ENCODE measurements at places on chromosomes 5 and 9.

GRCh38 chr9:114861922-114862605, 56.2 kb upstream of the TNFSF15 start:
- DNase-seq: no peak

- no peak for DNase-seq
These were observed 384.8 kb upstream of the MEF2C start for GRCh38 chr5:89267788-89268187.

GRCh38 chr5:57207681-57208080, 33.8 kb downstream of the GPBP1 start:
- no peak for DNase-seq

DNA sequence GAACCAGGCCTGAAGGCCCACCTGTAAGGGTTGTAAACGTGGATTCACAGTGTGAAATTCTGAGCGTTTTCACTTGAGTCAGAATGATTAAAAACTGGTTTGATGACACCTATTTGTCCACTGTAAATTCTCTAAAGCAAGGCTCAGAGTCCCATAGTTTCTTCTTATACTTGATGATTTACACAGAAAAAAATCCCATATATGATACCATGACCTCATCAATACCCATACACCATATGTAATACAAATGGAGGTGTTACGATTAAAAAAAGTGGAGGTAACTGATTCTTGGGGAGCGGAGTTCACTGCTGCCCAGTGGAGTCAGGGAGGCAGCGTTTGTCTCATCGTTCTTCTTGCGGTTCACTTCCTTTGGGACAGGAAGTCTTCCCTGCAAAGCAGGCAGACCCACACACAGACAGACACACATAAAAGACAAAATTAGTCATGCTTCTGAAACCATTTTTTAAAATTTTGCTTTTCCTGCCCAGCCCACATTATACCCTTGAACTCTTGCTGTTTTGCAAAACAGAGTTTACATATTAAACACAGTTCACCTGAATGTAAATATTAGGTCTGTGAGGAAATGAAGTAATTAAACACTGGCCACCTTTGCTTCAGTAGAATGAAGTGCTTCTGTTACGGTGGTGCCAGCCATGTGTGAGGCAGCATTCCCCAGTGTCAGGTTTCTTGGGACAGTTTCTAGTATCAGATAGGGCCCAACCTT, 26.2 kb downstream of the NREP start:
- DNase-seq: no peak

DNA sequence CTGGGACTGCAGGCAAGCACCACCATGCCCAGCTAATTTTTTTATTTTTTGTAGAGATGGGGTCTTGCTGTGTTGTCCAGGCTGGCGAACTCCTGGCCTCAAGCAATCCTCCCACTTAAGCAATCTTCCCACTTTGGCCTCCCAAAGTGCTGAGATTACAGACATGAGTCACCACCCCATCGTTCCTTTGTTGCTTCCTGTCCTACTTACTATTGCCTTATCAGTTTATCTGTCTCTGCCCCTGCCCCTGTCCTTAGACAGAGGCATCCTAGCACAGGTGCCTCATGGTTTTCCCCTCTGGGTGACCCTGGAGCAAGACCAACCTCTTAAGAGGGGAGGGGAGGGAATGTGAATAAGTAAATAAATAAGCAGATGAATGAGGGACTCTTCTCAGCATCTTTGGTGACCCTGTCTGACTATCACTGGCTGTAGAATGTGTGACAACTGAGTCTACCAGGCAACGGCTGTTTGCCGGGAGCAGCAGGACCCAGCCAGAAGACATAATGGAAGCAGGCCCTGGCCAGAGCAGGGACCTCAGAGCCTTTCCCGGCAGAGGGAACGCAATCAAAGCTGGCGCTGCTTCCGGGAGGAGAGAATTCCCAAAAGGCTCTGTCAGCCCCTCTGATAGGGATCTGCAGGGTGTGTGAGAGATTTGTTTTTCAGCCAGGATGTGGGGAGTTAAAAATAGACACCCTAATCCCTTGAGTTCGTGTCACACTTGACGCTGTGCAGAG, 43.8 kb upstream of the DAB2IP start:
- DNase-seq: no peak

- DNase-seq: peak; percentile 99
These were observed 15.9 kb downstream of the ENG start for GRCh38 chr9:127838375-127839078.

DNA sequence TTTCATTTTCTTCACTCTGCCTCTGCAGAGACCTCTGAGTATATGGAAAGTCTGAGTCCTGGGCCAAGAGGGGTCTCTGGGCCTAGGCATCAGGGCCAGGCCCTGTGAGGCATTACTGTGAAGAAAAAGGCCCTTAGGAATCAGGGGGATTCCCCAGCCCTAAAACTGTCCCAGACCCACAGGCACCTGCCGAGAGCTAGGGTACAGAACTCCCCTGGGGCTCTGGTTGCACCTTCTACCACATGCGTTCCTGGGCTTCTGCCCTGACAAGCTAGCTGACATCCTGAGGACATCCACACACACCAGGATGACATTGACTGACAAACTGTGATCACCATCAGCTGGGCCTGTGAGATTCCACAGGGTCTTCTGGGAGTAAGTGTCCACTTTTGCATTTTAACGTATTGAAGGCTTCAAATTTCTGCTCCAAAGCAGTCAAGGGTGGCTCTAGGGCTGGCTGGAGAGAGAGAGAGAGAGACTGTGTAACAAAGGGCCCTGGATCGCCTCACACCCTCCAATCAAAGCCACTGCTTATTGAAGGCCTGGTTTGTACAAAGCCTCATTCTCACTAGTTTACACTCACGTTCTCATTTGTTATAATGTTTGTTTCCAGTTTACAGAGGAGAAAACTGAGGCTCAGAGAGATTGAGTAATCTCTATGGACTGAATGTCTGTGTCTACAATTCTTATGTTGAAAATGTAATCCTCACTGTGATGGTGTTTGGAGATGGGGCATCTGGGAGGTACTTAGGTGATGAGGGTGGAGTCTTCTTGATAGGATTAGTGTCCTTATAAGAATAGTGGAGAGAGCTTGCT, 45.1 kb downstream of the TGFBI start:
- DNase-seq: no peak

DNA sequence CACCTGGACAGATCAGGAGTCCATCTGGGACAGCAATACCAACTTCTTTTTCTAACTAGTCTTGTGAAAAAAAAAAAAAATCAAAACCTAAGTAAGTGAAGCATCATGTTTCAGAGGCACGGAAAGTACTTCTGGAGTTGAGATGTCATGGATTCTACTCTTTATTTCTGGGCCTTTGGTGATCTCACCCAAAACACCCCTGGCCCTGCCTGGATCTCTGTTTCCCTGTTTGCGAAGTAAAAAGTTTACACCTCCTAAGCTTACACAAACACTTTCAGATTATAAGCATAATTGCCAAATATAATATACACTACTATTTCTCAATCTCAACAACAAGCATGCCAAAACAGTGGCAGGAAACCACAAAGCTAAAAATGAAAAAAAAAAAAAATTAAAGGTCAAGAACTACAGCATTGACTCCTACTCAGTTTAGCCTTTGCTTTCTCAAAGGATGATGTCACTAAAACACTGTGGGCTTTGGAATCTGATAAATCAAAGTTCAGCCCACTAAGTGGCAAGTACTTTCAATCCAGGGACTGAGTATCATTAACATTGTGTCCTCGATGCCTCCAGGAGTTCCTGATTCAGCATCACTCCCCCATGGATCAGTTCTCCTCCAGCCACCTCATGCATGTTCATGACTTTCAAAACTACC, 291.9 kb downstream of the NFIB start:
- DNase-seq: peak; percentile 54

GRCh38 chr5:71971862-71972261, 135.4 kb upstream of the MAP1B start:
- no peak for DNase-seq

DNA sequence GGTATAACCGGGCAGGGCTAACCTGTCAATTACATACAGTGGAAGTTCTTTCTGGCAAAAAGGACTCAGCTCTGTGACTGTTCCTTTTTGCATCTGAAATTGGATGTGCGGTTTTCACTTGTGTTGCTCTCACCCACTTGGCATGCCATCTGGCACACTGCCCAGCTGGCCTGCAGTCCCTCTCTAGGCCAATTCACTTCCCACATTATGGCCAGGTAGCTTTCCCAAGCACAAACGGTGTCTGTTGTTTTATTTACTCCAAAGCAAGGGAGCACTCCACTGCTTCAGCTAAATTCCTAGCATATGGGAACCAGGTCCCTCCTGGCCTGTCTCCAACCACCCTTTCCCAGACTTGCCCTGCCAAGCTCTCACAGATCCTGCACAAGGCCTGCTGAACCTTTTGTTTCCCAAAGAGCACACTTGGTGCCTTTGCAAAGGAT, 132.5 kb downstream of the SEMA6A start:
- DNase-seq: peak; percentile 10

GRCh38 chr5:171721464-171721863, 64.2 kb upstream of the SMIM23 start:
- no peak for DNase-seq

DNA sequence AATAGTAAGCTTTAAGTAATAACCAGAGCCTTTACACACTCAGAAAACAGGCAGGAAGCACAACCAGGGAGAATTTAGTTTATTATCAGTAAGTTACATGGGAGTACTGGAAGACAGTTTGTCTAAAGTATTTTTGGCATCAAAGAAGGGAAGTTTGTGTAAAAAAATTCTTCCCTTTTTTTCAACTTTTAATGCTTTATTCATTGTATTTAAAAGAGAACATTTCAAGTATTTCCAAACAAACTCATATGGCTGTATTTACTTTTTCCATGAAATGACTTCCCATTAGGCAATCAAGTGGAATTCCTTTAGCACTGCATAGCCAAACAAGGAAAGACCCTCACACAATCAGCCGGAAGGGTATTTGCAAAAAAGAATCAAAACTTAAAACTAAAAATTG, 26.7 kb downstream of the RNF145 start:
- DNase-seq: peak; percentile 68

DNA sequence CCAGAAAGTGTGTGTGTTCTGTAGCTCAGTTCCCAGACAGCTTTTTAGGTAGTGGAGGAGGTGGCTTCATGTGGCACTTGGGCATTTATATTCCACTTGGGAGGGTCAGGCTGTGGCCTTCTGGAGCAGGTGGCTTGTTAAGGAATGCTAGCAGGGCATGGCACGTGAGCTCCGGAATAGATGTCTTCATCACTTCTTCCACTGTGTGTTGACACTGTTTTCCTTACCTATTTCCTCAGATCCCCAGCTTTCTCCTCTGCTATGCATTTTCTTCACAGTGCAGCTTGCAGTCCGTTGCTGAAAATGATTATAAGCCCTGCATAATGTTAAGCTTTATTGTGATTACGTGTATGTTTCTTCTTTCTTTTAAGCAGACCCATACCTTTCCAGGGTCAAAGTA, 3.3 kb upstream of the MAML1 start:
- no peak for DNase-seq

- no peak for DNase-seq
These were observed 78.6 kb downstream of the MRPS27 start for GRCh38 chr5:72241346-72242003.

DNA sequence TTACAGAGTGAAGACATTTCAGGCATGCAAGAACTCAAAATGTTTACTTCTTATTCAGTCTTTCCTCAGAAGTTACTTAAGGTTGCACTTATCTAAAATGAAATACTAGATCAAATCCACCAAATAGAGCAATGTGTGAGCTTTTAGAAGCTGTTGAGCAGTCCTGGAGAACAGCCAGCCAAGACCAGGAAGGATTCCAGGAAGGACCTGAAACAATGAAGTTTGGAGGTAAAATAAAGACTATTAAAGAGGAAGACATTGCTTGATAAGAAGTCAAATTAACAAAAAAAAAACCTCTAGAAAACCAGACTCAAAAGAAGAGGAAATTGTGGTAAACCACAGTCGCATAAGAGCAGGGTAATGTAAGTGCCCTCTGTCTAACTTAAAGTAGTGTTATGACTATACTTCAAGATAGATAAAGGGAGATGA, 156.2 kb upstream of the S1PR3 start:
- no peak for DNase-seq

- DNase-seq: peak; percentile 21
These were observed 82.4 kb downstream of the NNT start for GRCh38 chr5:43685252-43685950.

GRCh38 chr5:590346-590745, 21.8 kb upstream of the CEP72 start:
- no peak for DNase-seq

DNA sequence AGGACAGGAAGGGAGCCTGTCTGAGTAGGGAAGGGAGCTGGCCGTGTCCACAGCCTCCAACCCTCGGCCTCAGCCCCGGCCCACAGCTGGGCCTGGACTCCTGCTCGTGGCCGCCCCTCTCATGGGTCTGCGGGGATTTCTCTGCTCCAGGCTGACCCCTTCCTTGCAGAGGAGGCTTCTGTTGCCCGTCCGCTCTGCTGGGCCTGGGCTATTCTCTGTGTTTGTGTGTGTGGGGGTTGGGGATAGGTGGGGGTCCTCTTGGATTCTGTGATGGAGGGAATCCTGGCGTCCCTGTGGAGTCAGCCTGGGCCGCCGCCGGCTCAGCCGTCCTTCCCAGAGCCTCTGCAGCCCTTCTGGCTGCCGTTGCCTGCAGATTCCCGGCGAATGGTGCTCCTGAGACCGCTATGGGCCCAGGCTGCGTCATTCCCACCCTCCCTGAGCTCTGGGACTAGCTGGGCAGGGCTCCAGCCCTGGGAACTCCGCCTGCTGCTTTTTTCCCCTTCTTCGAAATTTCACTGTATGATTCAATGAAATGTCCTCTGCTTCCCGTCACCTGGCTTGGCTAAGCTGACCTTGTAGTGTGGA, 64.2 kb downstream of the FGF18 start:
- peak; percentile 72 for DNase-seq

DNA sequence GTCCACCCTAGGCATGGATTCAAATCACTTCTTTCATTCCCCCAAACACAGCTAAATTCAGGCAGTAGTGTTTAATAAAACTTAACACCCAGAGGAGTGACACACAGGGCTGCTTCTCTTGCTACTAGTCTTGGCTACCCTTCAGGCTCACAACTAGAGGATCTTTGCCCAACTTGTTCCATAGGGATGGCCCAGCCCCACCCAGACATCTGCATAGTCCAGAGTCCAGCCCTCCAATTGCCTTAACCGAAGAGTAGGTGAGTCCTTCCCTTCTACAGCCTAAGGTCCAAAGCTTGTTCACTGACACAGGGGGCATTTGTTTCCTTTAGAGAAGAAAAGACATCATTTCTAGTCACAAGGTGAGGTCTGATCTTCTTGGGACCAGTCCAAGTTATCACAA, 15.2 kb upstream of the RXFP3 start:
- DNase-seq: no peak

- DNase-seq: no peak
These were observed 9.0 kb upstream of the SPINK4 start for GRCh38 chr9:33230756-33231622.

DNA sequence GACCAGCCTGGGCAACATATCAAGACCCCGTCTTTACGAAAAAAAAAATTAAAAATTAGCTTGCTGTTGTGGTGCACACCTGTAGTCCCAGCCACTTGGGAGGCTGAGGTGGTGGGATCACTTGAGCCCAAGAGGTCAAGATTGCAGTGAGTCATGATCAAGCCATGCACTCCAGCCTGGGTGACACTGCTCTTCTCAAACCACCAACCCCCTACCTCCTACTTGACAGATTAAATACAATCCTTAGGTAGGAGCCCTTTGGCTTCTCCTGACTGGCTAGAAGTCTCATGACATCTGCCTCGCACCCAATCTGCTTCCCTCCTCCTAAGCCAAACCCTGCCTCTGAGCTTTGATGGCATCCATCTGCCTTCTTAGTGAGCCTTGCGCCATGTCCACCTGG, 11.6 kb upstream of the FBP1 start:
- no peak for DNase-seq
